ENCODE measurements at places on chromosomes 2 and 18.

- no peak for DNase-seq
Observed at GRCh38 chr18:40452599-40452998, 1502.4 kb upstream of the PIK3C3 start.

DNA sequence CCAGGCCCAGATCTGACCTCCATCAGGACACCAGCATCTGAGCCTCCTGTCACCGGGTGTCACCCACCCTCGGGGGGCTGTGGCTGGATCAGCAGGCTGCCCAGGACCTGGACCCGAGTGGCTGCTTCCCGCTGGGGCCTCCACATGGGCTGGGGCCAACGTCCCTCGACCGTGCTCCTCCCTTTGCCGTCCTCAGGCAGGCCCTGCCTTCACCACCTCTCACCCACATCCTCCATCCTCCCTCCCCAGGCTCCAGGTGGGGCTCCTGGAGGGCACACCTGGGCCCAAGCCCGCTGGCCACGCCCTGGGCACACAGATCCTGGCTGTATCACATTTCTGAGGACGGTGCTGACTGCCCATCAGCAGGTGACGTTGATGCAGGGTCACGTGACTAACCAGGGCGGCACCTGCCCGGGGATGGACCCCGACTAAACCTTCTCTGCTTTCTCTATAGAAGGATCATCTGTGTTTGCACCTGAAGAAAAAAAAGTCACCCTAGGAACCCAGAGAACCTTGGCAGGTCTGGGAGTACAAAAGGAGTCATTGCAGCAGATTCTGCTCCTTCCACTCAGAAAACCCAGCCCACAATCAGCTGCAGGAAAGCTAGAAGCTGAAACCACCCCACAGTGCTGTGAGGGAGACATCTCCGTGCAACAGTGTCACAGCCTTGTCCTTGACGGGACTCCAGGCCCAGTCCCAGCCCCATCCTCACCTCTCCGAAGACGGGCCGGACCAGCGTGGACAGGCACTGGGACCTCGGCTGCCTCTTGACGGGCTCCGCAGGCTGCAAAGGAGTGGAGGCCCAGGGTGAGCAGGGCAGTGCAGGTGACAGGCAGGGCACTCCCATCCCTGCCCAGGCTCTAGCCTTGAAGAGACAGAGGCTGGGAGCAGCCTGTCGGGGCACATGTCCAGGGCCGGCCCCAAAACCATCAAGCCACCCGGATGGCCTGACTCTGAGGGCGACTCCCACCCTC is 11.2 kb downstream of the STK25 start:
- no peak for DNase-seq

DNA sequence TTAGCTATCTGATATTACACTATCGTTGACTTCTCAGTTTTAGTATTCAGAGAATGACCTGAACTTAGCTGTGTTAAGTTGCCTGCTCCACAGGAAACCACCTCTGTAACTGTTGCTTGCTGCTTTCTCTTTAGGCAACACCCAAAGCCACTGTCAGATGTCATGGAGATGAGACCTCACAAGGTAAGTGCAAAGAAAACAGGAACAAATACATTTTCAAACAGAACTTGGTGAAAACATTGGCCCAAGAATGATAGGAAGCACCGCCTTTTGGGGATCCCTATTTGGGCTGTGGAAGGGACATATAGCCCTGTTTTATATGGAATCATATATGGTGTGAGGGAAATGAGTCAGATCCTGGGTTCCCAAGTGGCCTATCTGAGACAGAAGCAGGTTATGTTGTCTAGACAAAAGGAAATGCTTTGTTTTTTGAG is 143.4 kb downstream of the UBE2E3 start:
- peak; percentile 78 for DNase-seq

- DNase-seq: no peak
Observed at GRCh38 chr2:236568922-236569572, 578 bp upstream of the ACKR3 start.

DNA sequence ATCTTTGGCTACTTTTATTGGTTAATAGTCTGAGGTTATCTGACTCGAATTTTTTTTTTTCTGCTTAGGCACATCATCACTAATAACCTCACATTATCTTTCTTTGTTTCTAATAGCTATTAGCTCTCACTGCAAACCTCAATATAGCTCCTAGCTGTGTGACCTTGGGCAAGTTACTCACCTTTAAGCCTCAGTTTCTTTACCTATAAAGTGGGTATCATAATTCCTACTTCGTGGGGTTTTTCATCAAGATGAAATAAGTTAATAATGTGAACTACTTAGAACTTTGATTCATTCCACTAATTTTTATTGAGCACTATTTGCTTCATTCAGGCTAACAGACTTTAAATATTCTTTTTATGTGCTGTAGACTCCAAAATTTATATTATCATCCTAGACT is 55.5 kb downstream of the AGPS start:
- no peak for DNase-seq

- no peak for DNase-seq
Observed at GRCh38 chr2:25303633-25304236, 38.0 kb downstream of the DNMT3A start.

DNA sequence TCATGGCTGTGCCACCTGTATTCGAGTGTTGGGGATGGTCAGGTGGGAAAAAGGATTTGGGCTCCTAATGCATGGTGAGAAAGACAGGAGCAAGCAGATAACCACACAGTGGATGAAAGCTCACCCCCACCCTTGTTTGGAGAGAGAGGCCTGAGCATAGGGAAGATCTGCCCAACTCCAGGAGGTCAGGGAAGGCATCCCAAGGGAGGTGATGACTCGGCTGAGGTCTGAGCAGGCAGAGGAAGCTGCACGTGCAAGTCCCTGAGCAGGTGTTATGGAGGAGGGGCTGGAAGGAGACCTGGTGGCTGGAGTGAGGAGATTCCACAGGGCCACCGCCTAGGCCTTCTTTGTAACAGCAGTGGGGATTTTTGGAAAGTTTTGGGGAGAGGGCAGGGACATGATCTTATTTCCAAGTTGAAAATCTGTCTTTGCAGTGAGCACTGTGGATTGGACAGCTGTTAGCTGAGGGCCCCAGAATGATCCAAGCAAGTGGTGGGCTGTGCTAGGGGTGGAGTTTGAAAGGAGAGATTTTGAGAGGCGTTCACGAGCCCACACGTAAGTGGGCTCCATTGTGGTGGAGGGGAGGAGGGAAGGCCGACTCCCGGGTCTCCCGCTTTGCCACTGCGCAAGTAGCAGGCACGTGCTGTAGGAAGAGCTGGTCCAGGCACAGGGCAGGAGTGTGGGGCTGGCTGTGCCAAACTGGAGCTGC is 228.5 kb downstream of the GLI2 start:
- no peak for DNase-seq

DNA sequence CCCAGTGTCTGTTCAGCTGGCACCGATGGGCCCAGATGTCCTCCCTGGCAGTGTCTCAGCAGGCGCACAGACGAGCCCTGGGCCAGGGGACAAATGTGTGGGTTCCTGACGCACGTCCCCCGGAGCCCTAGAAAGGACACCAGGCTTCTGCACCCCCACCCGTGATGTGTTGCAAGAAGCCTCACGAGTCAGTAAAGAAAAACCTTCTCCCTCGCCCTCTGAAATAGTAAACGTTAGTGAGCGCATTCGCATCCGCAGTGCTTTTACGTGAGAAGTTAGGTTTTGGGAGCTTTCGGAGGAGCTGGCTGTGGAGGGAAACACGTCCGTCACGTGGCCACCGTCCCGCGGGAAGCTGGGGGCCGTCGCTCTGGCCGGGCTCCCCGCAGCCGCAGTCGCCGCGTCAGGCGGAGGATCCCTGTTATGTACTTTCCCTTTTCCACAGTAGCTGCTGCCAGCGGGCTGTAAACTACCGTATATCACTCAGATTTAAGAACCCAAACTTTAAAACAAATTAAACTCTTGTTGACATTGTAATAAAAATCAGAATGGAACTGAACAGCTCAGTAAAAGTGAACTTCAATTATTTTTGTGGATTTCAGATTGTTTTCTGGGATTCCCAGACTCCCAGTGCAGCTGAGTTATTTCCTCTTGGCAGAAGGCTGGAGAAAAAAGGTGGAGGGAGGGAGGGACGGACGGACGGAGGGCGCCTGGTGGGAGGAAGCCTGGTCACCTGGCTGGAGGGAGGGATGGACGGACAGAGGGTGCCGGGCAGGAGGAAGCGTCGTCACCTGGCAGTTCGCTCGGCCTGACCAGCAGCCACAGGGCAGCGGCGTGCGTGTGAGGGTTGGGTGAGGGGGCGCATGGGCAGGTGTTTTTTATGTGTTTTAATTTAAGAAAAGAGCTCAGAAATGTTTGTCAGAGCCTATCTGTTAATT is 112.1 kb downstream of the NFATC1 start:
- peak; percentile 41 for DNase-seq

DNA sequence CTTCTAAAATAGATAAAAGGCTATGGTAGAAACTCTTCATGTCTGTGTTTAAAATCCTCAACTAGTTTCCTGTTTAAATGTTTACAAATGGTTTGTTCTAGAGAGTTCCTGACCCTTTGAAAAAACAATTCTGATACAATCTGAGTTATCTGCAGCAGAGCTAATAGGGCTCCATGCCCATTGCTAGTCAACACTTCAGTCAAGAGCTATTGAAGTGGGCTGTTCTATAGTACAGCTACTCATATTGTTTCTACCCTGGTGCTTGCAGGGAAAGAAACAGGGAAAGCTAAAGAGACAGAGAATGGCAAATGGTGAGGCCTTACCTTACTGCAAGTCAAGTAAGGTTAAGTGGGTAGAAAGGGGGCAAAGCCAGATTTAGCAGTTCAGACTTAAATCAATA is 112.3 kb upstream of the CAVIN2 start:
- DNase-seq: no peak

- DNase-seq: no peak
Observed at GRCh38 chr2:100809506-100809905, 10.4 kb upstream of the NPAS2 start.

GRCh38 chr2:177611310-177611886 is 218.8 kb downstream of the AGPS start:
- no peak for DNase-seq

GRCh38 chr2:27304488-27305240 is 3.6 kb downstream of the UCN start:
- DNase-seq: no peak

DNA sequence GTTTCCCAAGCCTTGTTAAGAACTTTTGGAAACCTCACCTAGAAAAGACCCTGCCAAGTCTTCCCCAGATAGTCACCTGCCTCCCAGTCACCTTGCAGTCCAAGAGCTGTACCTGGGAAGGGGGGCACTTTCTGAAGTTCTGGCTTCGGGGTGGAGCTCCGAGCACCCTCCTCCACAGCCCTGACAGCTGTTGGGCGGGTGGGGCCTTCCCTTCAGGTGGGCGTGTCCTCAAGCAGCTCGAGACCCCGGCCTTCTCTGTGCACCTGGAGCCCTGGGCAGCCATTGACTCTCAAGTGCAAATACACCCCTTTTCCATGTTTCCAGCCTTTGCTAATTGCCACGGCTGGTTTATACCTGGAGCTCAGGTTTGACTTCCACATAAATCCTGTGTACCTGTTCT is 37.0 kb upstream of the IGFBP5 start:
- DNase-seq: no peak

DNA sequence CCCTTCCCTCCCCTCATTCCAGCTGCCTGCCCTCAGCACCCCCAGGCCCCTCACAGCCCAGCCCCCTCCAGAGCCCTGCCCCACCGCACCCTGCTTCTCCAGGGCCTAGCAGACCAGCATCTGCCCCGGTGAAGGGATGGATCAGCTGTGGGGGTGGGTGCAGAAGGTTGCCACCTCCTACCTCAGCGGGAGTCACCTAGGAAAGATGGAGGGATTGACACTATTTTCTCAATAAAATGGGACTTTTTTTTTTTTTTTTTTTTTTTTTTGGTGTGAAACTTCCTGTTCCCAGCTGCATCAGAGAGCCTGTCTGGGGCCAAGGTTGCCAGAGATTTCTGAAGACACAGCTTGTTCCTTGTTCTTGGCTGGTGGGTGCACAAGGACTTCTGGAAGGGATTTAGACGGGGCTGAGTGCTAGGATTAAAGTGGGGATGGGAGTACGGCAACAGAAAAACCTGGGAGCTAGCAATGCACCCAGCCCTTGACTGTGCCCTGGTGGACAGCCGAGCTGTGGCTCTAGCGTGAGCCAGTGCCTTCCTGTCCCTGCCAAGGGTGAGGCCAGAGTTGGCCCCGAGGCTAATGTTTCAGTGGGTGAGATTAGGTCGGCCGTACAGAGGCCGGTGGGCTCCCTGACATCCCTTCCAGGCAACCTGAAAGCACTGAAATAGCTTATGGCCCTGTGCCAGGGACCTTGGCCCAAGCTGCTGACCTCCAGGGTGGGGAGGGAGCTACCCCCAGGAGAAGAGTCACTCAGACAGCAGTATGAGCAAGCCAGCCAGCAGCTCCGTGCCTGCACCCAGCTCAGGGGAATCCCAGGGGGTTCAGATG is 4.6 kb downstream of the B3GNT7 start:
- DNase-seq: no peak

DNA sequence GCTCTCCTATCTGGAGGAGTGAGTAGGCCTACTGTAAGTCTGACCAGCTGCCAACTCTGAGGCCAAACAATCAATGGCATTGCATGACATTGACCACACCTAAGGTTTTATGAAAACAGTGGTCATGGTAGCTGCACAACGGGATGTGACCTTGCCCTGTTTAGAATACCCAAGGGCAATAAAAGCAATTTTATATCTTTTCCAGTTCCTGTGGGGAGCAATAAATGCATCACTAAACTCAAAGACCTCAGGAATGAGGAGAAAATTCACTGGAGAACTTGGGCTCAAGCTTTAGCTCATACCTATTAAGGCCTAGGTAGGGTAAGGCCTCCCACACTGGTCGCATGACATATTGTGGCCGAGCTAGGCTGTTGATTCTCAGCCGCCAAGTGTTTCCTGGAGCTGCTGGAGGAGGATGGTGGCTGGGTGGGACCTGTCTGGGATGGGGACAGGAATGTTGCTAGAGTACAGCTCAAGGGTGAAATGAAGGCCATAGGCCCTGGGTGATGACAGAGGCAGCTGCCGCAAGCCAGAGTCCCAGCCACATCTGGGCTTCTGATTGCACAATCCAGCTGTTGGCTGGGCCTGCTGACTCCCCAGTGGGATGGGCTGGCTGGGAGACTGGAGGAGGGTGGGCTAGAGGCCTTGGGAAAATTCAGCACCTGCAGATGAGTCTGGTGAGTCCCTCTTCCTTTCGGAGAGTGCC is 313.7 kb downstream of the CYP26B1 start:
- no peak for DNase-seq

- no peak for DNase-seq
Observed at GRCh38 chr2:118473846-118474540, 373.5 kb downstream of the EN1 start.

DNA sequence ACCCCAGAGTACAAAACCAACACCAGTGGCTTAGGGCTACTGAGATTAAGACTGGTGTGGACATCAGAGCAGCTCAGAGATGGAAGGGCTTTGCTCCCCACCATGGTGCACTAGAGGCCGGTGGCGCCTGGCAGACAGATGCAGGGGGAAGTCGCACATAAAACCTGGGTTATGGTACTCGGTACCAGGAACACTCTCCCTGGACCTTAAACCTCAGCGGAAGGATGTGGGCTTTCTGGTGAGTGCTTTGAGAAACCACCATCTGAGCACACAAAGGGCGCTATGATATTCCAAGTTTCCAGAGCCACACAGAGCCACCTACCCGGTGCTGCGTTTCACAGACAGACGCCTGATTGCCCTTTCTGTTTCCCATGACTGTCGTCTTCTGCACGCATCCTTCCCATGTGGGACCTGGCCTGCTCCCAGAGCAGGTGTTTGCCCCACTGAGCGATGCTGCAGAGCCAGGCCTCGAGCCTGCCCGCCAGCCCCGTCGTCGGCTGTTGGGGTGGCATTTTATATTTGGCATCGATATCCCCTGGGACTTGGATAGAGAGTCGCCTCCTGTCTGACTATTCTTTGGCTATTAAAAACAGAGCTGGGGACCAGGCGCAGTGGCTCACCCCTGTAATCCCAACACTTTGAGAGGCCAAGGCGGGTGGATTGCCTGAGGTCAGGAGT is 89.5 kb upstream of the ODC1 start:
- peak; percentile 23 for DNase-seq
